ENCODE measurements at places on chromosomes 3 and 15.

GRCh38 chr3:65130782-65131181 lies 443.0 kb upstream of the ADAMTS9 start:
- DNase-seq = no peak

GRCh38 chr3:98709441-98709840 lies 53.7 kb upstream of the ST3GAL6 start:
- DNase-seq = no peak

- no peak for DNase-seq
Observed at GRCh38 chr3:108096532-108097321, 5.9 kb upstream of the CD47 start.

DNA sequence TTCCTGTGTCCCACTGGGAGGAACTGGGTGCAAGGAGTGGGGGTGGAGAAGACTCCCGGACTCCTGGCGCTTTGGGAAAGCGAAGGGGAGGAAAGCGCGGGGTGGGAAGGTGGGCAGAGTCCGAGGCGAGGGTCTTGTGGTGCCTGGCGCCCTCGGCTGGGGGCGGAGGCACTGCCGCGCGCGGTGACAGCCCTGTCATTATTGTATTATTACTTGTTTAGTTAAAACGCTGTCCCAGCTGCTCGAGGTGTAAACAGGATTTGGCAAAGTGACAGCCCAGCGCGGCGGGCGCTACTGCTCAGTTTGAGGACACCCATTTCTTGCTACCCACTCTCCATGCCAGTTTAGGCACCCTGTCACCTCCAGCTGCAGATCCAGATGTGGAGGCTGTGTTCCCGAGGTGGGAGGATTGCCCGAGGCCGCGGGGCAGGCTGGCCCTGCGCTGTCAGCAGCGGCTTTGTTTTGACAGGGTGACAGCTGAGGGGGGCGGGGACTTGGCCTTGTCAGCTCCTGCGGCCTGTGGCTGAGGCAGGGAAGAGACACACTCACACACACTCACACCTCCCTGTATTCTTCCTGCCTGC lies 1.0 kb downstream of the KAT2B start:
- no peak for DNase-seq

DNA sequence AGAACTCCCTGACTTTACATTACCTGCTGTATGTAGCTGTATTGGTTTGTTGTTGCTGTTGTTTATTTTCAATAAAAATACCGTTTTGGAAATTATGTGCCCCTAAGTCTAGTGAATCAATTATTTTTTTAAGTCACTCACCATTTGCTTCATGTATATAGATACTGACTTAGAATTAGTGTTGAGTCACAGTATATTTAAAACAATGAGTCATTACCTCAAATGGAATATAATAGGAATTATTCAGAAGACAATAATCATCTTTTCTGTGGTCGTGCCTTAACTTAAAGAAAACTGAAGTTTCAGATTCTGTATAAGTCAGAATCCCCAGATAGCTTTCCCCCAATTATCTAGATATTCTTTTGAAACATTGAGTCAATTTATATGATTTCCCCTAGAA lies 21.0 kb upstream of the ALDH1A2 start:
- no peak for DNase-seq

DNA sequence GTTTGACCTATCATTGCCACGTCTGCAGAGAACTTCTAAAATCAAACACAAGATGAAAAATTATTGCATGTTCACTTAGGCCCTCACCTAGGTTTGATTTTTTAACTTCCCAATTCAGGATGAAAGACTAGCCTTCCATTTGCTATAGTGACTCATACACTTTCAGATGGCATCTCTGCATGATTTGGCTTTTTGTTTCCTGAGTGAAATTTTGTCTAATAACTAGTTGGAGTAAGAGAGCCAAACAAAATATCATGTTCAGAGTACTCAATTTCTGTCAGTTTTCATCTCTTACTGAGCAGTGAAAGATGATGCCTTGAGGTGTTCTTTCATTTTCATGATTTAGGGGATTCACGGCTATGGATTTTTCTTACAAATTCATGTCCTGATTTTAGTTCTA lies 122.9 kb downstream of the NSUN3 start:
- no peak for DNase-seq

DNA sequence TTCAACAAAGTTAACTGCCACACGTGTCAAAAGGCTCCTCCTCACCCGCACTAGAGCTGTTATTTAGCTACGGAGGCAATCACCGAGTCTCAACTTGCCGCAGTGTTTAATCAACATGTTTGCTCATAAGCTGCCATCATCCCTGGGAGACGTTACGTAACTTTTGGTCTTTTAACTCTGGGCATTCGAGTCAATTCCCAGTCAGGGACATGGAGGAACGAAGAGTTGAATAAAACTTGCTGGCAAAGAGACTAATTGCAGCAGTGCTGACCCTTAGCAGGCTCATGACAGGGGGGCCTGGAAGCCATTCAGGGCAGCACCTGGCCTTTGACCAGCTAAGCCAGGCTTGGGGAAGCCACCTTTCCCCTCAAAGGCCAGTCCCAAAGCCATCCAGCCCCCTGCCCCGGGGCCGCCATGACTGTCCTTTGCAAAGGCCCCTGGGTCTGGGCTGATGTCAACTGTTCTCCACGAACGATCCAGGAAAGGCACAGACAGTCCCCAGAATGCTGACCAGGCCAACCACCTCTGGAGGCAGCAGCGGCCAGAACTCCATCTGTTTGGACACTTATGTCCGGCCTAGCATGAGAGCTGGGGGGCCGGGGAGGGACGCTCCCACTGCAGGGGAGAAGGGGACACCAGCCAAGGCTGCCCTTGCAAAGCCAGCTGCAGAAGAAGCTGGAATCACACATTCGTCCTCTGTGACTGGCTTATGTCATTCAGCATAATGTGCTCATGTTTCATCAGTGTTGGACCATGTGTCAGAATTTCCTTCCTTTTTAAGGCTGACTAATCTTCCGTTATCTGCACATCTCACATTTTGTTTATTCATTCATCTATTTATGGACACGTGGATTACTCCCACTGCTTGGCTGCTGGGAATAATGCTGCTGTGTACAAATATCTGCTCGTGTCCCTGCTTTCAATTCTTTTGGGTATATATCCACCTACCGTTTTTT lies 43.7 kb downstream of the PCSK6 start:
- DNase-seq = no peak

- DNase-seq = no peak
Observed at GRCh38 chr15:48064421-48064820, 56.4 kb upstream of the SLC24A5 start.

DNA sequence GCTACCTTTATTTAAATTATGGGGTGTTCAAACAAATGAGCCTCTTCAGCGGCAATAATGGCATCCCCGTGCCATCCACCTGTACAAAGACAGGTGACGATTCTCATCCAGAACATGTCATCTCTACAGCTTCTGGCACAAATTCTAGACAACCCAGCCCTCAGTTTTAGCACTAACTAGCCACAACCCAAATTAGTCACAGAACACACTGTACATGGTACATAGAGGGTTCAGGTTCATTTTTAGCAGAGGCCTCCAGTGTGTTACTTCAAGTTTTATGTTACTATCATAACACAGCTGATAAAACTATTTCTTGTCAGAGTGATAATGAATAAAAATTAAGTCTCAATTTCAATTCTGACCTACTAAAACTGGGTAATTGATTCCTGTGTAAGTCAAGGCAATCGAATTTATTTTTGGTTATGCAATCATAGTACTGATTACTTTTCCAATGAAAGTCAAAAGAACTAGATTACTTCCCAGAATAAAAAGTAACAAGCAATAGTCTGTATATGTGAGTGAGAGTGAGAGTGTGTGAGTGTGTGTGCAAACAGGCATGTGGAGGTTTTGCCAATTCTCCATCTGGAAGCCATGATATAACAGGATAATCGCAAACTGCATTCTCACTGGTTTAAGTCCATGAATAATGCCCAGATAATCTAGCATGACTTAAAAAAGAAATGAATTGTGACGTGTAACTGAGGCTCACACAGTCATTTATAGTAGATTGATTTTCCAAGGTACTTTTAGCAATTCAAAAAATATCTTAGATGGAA lies 37.4 kb downstream of the SHQ1 start:
- DNase-seq = no peak

- DNase-seq = no peak
Observed at GRCh38 chr15:89401631-89402517, 67.2 kb upstream of the POLG start.

DNA sequence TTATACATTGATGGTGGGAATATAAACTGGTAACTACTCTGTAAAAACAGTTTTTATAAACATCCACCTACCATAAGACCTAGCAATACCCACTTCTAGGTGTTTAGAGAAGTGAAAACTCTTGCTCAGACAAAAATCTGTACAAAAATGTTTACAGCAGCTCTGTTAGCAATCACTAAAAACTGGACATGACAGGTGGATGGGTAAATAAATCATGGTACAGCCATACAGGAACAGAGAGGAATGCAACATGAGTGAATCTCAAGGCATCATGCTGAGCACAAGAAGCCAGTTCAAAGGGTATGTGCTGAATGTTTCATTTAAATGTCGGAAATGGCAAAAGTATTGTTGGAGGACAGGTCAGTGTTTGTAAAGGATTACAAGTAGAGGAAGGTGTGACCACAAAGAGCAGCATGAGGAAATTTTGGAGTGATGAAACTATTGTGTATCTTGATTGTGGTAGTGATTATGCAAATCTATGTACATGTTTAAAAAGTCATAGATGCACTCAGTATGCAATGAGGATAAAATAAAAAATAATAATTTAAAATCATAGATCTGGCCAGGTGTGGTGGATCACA lies 2.8 kb upstream of the RNU5A-1 start:
- no peak for DNase-seq

GRCh38 chr3:154536751-154537150 lies 106.8 kb upstream of the GPR149 start:
- no peak for DNase-seq

GRCh38 chr15:57640930-57641682 lies 49.4 kb downstream of the MYZAP start:
- DNase-seq = peak; percentile 1

- no peak for DNase-seq
Observed at GRCh38 chr3:170092907-170093306, 55.1 kb downstream of the GPR160 start.

GRCh38 chr3:187288131-187288854 lies 3.2 kb downstream of the MASP1 start:
- no peak for DNase-seq

DNA sequence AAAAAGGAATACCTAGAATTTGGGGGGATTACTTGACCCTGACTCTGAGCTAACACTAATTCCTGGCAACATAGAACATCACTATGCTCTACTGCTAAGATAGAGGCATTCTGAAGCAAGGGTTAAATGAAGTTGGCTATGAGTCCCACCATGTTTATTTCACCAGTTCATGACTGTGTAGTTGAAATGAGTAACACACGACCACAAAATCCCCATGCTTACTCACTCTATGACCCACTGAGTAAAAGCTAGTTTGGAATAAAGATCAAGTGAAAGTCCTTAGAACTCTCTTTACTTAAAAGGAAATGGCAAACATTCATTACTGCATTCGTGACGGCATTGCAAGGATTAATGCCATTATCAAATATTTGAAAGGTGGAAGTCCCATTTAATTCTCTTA lies 47.4 kb downstream of the MRPL46 start:
- DNase-seq = no peak

- peak; percentile 78 for DNase-seq
Observed at GRCh38 chr15:69014454-69014853, at the start of gene NOX5. TSS of gene NOX5 (plus strand) at chr15:69014695. CDS start at chr15:69014736, 41 bp downstream.

GRCh38 chr15:99365242-99365641 lies 114.0 kb downstream of the LRRC28 start:
- DNase-seq = no peak

- no peak for DNase-seq
Observed at GRCh38 chr3:149010966-149011365, 19.6 kb downstream of the GYG1 start.

DNA sequence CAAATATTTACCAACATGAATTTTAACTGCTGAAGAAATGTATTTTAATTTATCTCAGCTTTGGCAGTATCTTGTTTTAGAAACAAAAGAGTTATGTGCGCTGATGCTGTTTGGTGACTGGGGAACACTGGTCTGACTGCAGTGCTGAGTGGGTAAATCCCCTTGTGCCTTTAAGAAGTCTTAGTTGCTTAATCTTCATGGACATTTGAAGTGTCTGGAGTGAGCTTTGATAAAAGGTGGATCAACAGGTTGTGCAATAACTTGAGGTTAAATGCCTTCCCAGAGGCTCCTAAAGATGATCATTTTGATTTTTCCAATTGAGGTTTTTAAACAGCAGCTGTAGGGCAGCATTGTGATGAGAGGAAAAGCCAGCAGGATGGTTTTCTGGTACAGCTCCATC lies 68.7 kb downstream of the TP63 start:
- no peak for DNase-seq

- no peak for DNase-seq
Observed at GRCh38 chr3:32423534-32423933, 31.9 kb downstream of the CMTM7 start.

DNA sequence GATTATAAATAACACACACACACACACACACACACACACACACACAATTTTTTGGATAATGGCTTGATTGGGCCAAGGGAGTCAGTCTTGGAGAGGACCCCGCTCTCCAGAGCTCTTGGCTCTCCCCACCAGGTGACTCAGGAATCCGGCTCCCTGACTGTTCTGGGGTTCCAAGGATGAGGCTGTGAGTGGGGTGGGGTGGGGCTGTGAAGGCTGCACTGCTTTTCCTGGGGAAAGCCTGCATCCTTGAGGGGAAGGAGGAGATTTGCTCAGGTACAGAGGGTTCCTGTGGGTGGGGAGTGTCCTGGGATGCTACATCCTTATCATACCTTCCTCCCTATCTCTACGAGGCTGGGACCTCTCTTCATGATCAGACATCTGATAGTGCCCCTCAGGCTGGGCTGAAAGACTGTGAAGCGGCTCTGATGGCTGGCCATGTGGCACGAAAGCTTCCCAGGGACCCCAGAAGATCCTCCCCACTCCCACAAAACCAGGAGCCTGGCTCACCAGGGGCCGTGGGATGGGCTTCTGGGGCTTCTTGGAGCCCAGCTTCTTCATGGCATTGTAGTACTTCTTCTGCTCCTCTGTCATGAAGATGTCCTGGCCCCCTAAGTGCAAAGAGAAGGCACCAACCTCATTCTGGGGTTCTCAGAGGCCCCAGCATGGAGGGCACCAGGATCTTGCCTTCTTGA lies 59.2 kb downstream of the EXOG start:
- DNase-seq = no peak

DNA sequence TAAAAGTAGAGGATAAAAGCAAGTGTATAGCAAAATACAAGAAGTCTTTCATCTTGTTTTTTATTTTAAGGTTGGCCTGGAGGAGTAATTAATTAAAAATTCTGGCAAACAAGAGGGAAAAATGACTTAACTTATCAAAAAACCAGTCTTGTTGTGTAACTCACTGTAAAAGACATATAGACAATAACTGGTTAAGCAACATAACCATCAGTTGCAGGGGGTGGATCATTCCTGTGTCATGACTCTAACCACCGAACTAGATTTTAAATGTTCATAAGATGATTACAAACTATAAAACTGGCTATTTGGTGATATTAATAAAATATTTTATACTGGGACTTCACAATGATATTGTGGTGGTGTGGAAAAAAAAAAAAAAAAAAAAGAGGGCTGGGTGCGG lies 130.6 kb downstream of the STAG1 start:
- peak; percentile 49 for DNase-seq

DNA sequence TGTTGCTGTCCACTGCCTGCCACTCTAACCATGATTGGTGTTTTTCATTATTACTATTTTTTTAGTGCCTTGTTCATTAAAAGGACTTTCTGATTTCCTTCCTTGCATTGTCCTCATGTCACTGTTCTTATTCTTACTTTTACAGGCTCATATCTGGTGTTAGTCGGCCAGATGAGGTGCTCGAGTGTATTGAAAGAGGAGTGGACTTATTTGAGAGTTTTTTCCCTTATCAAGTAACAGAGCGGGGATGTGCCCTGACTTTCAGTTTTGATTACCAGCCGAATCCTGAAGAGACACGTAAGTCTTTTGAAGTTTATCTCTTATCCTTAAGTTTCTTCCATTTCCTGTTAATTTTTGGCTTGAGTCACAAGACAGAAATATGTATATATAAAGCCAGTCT lies 23.2 kb downstream of the QTRT2 start:
- no peak for DNase-seq
